ENCODE measurements at places on chromosomes 5 and 9.

- no peak for DNase-seq
Observed at GRCh38 chr9:132996526-132996925, 18.0 kb downstream of the GFI1B start.

DNA sequence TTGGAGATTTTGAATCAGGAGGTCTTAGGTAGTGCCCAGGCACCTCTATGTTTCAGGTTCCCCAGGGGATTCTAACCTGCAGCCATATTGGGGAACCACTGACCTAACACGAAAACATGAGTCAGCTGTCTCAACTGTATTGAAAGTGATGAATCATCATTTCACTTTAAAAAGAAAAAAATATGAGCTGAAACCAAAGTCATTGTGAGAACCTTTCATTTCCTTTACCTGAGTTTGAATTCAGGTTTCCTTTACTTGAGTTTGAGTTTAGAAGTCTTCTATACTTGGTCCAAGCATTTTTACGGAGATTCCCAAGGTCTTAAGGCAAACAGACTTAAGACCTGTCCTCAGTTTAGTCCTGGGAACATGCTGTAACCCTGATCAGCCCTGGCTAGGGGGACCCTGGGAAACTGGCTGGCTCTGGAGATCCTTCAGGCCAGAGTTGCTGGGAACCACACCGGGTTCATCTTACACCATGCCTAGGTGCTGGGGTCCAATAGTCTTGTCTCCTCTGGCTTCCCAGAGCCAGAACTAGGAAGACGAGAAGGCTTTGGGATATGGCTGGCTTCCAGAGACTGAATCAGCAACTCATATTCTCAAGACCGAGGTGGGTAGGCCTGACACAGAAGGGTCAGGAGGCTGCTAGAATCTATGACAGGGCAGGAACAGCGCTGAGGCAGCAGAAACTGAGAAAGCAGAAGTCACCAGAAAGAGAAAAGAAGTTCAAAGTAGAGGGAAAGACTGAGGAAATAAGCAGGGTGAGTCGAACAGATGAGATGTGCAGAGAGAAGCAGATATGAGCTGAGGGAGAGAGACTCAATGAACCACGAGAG, 16.4 kb upstream of the PDCD1LG2 start:
- DNase-seq, result no peak

DNA sequence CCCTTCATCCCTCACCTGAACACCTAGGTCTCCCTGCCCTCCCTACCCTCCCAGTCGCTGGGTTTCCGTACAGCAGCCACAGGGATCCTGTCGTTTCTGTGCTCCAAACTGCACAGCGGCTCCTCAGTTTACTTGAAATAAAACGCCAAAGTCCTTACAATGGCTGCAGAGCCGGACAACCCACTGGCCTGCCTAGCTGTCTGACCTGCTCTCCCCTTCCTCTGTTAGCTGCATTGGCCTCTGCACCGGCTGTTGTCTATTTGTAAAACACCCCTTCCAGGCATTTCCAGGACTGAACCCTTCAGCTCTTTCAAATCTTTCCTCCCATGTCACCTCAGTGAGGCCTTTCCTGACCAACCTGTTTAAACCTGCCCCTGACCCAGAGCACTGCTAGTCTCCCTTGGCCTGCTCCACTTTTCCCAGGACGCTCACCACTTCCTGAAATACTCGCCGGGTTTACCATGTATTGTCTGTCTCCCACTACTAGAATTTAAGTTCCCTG, 9.1 kb upstream of the MGAT1 start:
- DNase-seq, result no peak

DNA sequence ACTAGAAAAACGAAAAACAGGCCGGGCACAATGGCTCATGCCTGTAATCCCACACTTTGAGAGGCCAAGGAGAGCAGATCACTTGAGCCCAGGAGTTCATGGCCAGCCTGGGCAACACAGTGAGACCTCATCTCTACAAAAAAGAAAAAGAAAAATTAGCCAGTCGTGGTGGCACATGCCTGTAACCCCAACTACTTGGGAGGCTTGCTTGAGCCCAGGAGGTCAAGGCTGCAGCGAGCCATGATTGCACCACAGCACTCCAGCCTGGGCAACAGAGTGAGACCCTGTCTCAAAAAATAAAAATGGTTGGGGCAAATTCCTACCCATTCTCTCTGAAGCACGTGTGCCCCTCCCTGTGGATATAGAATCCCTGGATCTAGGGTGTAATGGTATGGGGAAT, 8.4 kb upstream of the CFAP157 start:
- DNase-seq, result no peak

DNA sequence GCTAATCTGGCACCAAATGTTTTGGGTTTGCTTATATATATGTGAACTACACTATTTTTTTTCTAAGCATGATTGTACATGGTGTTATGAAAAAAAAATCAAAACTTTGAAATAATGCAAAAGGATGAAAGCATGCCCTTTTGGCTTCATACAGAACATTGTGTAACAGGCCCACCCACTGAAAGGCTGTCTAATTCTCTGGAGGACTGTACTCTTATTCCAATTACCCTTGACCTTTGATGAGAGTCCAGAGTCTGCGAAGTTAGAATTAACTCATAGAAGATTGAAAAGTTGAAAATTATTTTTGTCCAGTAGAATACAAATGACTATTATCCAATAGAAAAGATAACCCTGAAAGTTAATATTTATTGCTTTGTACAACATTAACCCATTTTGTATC, 117.4 kb downstream of the ADAMTS12 start:
- no peak for DNase-seq

GRCh38 chr5:123802298-123802951, 290.4 kb downstream of the CSNK1G3 start:
- DNase-seq, result no peak

DNA sequence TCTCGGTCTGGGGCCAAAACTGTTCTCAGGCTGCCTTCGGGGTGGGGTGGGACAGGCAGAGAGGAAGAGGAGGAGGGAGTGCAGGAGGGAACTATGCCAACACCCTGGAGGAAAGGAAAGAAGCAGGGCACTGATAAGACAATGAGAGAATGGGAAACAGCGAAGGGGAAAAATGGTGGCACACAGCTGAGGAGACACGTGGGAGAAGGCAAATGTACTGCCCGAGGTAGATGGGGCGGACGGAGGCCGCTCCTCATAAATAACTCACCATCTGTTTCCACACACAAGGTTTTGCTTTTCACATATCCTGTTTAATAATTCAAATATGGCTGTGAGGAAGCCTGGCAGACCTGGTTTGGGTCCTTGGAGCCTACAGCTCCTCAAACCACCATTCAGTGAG, 148.2 kb upstream of the LRRTM2 start:
- no peak for DNase-seq

DNA sequence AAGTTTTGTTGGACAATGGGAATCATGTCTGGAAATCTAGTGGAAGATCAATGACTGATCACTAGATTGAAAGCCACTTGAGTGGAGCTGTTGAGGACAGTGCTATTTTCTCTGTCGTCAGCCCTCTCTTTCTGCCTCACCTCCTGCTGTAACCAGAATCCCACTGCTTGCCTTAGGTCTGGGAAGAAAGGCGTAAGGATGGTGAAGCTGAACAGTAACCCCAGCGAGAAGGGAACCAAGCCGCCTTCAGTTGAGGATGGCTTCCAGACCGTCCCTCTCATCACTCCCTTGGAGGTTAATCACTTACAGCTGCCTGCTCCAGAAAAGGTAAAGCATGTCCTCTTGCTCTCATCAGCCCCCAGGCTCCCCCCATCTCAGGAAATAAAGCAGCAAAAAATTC, 1.1 kb downstream of the NSG2 start:
- DNase-seq, result no peak

DNA sequence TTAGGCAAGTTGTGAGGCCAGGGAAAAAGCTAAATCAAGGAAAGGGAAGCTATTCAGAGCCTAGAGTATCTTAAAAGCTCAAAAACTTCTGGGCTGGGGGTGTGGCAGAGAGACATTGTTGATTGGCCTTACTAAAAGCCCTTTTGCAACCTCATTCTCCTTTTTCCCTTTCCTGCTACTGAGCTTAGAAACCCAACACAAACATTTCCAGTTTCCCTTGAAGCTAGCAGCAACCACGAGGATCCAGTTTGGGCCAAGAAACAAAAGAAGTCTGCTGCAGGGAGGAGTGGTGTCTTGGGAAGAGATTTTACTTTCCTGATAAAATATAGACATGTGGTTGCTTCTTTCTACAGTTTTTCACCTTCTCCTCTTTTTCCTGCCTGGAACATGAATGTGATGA, 135.5 kb upstream of the KLF9 start:
- no peak for DNase-seq

- no peak for DNase-seq
Observed at GRCh38 chr9:135036861-135037465, 50.5 kb upstream of the OLFM1 start.

DNA sequence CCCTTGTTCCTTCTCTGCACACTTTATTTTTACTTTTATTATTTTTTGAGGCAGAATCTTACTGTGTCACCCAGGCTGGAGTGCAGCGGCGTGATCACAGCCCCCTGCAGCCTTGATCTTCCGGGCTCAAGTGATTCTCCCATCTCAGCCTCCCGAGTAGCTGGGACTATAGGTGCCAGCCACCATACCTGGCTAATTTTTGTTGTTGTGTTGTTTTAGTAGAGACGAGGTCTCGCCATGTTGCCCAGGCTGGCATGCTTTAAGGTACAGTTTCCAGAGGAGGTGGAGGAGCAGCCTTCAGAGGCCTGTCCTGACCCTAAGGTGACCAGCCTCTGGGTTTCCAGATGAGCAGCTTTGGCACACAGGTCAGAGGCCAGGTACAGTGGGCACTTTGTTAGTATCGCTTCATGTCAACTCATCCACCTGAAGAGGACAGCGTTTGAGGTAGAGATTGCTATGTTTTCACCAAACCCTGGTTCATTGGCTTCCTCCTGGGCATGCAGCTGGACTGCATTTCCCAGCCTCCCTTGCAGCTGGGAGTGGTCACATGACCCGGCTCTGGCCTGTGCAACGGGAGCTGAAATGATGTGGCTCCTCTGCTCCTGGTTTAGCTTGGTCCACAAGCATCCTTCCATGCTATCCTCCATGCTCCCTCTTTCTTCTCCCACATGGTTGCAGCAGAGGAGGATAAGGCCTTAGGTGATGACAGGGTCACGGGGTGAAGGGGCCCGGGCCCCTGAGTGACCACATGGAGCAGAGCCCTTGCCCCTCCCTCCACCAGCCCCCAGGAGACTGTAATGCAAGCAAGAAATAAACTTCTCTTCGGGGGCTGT, 139.3 kb upstream of the IER5L start:
- no peak for DNase-seq

- no peak for DNase-seq
Observed at GRCh38 chr5:103808464-103809106, 246.0 kb upstream of the NUDT12 start.

- DNase-seq, result no peak
Observed at GRCh38 chr5:129460936-129461710, 1.0 kb downstream of the ADAMTS19 start.

GRCh38 chr5:139763930-139764791, 31.4 kb upstream of the PSD2 start:
- no peak for DNase-seq

DNA sequence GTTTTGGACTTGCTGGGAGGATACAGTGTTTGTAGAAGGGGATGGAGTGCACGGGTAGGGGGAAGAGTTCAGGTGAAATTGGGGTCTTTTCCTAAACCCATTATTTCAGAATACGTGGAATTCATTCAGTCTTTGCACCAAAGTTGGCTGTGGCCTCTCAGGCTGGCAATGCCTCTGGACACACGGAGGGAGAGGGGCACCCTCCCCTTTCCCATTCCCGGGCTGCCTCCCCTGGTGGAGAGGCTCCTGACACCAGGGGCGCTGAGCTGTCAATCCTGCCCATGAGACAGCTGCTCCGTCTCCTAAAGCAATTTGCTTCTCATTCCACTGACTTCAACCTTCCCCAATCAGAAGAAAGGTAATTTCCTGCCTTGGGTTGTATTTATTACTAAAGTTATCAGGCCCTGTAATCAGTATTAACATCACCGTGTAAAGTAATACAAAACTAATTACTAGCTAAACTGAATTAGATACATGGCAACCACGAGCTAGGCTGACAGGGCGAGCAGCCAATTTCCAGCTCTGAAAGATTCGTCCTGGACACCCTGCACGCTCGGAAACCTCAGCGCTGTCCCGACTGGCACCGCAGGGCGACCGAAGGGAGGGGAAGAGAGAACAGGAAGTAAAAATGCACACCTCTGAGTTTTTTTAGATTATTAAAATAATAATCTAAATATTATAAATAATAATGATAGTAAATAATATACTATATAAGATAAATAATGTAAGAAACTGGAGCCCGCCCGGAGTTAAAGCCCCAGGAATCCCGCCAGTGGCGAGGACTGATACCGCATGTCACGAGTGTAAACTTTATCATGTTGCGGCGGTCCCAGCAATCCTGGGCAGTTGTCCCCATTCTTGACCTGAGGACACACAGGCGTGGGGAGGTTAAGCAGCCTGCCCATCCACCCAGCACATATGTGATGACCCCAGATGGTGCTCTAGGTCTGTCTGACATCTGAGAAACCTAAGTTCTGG, 6.9 kb upstream of the OLFM1 start:
- DNase-seq, result no peak

DNA sequence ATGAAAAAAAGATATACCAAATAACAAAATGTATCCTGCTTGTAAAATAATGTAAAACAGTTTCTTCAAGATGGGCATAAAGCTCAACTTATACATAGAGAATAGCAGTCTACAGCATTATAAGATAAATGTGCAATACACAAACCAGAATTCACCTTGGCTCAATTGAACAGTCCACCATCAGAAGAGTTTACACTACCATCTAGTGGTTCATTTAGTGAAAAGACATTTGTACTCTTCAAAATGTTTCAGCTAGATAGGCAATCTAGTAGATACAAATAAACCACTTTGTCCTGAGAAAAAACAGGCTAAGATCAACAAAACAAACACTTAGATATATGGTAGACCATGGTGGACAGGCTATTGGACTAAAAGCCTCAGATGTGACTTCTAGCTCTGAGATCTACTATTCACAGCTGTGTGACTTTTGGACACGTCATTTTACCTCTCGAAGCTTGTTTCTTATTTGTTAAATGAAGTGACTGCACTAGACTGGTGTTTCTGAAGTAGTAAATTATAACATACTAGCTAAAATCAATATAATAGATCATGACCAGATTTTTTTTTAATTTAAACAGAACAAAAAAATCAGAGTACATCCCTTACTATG, 22.1 kb upstream of the TPD52L3 start:
- DNase-seq, result no peak

GRCh38 chr9:11206925-11207324, 594.1 kb upstream of the PTPRD start:
- no peak for DNase-seq

GRCh38 chr9:134391319-134392231, 65.3 kb downstream of the RXRA start:
- DNase-seq, result peak; percentile 59
